T-helper 17 cell (primary cell): ENCODE measurements at places on chromosomes 5 and 9.

- DNase-seq = no peak
Measured at GRCh38 chr9:751137-752051, 90.1 kb upstream of the DMRT1 start.

GRCh38 chr5:127988146-127988760, 95.3 kb upstream of the SLC12A2 start:
- no peak for DNase-seq

GRCh38 chr5:149826574-149826973, 96.5 kb downstream of the PPARGC1B start:
- DNase-seq = no peak

DNA sequence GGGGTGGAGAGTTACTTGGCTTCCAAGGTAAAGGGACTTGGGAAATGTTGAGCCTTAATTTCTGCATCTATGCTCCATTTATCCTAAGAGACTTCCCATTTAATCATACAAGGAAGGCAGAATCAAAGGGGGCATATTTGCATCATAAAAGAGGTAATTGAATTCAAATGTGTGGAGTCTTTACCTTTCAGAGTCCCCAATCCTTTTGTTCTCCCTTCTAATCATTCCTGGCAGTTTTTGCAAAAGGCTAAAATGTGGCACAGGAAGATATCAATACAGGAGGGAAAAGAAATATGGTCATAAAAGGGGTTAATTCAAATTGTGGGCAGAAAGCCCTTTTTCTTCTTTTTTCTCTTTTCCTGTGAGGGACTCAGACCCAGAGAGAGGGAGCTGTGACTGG, 69.5 kb downstream of the SFXN1 start:
- DNase-seq = no peak

- peak; percentile 27 for DNase-seq
Measured at GRCh38 chr9:77011973-77012821, 7.3 kb upstream of the FOXB2 start.

DNA sequence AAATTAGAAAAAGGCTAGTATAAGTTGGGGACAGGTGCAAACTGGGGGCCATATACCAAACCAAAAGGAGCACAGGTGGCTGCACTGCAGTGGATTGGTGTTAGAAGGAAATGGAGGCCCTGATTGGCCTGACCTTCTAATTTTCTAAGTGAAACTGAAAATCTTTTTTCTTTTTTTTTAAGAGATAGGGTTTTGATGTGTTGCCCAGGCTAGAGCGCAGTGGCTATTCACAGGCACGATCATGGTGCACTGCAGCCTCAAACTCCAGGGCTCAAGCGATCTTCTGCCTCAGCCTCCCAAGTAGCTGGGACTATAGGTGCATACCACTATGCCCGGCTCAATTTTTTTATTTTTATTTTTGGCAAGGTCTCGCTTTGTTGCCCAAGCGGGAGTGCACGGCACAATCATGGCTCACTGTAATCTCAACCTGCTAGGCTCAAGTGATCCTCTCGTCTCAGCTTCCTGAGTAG, 9.8 kb upstream of the CCDC69 start:
- no peak for DNase-seq

GRCh38 chr9:99859243-99859980, 37.7 kb downstream of the NR4A3 start:
- no peak for DNase-seq

GRCh38 chr9:722388-722980, 119.0 kb upstream of the DMRT1 start:
- no peak for DNase-seq

DNA sequence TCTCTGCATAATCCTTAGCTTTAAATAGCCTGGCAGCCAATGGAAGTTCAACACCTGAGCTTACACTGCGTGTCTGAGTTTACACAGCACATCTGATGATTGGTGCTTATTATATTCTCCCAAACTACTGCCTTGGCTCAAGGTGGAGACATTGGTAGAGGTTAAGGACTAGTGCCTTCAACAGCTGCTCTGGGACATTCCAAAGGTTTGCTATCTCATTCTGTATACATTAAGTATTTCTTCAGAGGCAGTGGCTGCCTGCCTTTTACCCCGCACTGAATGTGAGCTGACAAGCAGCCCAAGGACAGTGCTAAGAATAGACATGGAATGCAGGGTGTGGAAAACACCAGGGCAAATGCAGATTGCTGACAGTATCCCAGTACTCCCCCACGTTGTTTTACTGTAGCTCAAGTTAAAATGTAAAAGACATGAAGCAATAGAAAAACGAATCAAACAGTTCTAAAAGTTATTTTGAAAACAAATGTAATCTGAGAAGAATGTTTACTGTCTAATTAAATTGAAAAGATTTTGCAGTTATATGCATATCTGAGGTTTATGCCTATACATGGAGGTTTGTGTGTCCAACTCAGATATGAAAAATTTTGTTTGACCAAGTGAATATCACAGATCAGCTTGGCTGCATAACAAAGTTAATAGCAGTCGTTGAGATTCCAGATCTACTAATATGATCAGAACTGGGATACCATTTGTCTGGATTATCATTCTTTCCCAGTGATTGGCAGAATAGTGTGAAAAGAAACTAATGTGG, 1.8 kb downstream of the HSPB3 start:
- DNase-seq = no peak

GRCh38 chr5:103145196-103145595, 25.1 kb downstream of the PPIP5K2 start:
- DNase-seq = no peak

DNA sequence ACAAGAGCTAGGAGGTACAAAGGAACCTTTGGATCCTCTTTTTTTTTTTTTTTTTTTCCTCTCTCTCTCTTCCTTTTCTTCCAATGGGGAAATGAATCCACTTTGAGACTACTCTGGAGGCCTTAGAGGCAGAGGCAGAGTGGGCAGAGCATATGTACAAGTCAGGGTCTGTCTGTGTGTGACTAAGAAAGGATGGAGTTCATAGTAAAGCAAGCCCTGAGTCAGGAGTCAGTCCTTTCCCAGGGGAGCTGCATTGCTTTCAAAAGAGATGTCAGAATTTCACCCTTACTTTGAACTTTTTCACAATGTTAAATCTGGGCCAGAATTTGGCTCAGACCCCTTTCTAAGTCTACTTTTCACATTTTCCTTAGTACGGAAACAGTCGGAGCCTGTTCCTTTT, 792.4 kb upstream of the C9orf72 start:
- DNase-seq = no peak

DNA sequence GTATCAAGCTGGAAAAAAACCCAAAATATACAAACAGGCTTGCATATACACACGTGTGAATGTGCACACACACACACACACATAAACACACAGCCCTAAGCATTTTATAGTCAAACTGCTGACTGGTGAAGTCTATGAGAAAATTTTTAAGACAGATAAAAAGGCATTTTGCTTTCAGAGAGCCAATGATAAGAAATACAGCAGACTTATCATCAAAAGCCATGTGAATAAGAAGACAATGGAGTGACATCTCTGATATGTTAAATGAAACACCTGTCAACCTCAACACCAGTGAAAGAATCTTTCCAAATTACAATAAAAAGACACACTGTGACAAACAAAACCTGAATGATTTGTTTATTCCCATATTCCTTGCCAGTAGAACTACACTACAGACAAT, 233.3 kb downstream of the CDH9 start:
- DNase-seq = no peak

GRCh38 chr5:68415177-68416085, 199.9 kb downstream of the PIK3R1 start:
- DNase-seq = no peak

- DNase-seq = no peak
Measured at GRCh38 chr9:8637626-8638025, 838.0 kb upstream of the DMAC1 start.

- DNase-seq = no peak
Measured at GRCh38 chr5:157734436-157734835, 3.2 kb downstream of the THG1L start.

GRCh38 chr5:94217216-94217615, 401.2 kb downstream of the KIAA0825 start:
- no peak for DNase-seq

DNA sequence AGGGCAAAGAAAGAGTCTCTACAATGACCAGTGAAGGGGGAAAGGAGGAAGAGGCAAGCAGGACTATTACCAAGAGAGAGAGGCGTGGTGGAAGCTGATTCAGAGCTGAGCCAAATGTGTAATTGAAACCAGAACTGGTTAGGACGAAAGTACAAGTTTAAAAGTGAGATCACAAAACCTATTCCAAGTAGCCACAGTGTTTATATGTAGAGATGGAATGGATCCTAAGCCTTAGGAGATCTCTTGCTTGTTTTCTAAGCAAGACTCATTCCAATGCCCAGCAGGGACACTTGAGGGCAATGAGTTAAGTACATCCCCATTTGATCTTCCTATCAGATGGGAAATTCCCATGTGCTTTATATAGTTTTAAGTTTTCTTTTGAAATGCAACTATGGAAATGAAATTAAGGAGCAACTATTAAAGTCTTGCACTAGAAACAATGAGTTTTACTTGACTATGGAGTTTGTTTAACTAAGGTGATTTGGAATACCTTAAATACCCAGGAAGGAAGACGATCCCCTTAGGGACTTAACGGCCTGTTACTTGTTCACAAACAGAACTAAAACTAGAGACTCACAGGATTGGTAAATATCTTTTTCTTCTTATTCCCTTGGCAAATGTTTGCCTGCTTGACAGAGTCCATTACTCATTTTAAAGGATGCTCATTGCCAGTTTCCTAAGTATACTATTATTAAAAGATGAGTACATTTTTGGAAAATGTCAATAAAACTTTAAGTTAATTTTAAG, 51.1 kb upstream of the SNX2 start:
- DNase-seq = no peak

DNA sequence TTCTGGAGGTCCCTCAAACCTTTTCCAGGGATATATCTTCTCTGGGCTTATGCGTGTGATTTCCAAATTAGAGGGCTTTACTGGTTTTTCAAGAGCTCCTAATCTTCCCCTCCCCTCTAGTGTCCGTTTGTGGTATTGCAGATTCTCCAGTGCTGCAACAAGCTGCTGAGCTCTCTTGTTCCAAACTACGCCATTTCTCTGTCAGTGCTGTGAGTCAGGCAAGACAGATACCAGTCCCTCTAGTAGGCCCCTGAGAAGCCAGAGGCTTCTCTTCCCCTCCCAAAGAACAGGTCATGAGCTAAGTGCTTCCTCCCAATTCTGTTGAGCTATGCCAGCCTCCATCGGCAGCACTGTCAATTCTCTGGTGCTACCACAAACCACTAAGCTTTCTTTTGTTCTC, 149.5 kb downstream of the FANCC start:
- no peak for DNase-seq

GRCh38 chr5:178772351-178772750, 41.9 kb upstream of the ZNF354A start:
- no peak for DNase-seq

GRCh38 chr9:71608825-71609447, 159.4 kb downstream of the CEMIP2 start:
- no peak for DNase-seq

DNA sequence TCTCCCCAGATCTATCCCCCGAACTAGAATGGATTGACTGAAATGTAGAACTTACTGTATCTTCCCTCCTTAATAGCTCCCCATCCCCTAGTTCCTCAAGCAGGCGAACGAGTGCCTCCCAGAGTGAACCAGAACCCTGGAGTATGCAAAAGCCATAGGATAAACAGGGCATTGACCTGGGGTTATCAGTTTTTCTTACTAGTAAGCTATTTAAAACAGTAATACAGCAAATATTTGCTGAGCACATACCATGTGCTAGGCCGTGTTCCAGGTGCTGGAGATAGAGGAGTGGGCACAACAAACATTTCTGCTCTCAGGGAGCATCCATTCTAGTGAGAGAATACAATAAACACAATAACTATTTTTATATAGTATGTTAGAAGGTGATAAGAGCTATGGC, 1.8 kb downstream of the SKP2 start:
- DNase-seq = no peak

- no peak for DNase-seq
Measured at GRCh38 chr9:130931508-130932254, 7.4 kb downstream of the FIBCD1 start.

- DNase-seq = no peak
Measured at GRCh38 chr5:168931638-168932345, 352.6 kb upstream of the PANK3 start.

GRCh38 chr9:118209343-118209742, 505.1 kb downstream of the TLR4 start:
- DNase-seq = no peak

GRCh38 chr5:135323701-135324132, 75.3 kb downstream of the MACROH2A1 start:
- no peak for DNase-seq

DNA sequence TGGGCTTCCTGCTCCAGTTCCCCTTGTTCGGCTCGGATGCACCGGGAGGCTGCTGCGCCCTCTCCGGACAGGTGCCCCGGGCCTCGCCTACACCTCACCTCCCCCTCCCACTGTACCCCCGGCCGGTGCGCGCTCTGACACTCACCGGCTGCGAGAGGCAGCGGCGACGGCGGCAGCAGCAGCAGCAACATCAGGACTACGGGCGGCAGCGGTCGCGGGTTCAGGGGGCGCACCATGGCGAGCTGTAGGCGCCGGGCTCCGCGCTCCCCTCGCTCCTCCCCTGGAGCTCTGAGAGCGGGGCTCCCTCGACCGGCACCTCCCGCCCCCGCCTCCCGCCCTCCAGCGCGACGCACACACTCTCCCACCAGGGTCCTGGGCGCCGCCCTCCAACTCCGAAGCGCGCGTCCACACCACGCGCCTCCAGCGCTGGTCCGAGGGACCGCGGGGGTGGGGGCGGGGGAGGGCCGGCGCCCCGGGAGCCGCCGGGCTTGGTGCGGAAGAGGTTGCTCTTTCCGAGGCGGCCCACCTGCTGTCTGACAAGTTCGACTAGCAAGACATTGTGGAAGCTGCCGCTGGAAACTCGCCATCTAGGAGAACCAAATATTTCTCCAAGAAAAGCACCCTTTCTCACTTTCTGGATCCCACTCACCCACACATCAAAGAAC, at the start of gene GFRA3:
Gene GFRA3, minus strand, starts transcription at position 433 of the 665 bp plus-strand sequence. Its CDS starts 197 bp downstream, at position 236.
- no peak for DNase-seq

DNA sequence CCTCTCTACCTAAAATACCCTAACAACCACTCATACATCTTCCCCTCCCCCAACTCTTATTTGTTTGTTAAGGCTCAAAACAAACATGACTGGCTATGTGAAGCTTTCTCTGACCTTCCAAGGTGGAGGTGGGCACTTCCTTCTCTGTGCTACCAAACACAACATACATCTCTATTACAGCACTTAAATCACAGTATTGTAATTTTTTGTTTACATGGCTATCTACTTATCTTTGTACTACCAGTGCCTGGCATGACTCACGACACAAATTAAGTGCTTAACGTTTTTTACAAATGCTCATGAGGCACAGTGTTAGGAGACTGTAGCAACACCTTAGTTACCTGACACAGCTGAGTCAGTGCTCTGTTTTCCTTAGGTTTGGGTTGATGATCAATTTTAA, 18.6 kb downstream of the HOMER1 start:
- DNase-seq = no peak

- no peak for DNase-seq
Measured at GRCh38 chr9:20310024-20310423, 312.3 kb downstream of the MLLT3 start.
